Activated T-cell treated with anti-CD3 and anti-CD28 coated beads for 1 hour (primary cell): ENCODE measurements at places on chromosomes 2 and 18.

GRCh38 chr2:227597998-227598397 is 695 bp upstream of the SCYGR2 start:
- no peak for DNase-seq

DNA sequence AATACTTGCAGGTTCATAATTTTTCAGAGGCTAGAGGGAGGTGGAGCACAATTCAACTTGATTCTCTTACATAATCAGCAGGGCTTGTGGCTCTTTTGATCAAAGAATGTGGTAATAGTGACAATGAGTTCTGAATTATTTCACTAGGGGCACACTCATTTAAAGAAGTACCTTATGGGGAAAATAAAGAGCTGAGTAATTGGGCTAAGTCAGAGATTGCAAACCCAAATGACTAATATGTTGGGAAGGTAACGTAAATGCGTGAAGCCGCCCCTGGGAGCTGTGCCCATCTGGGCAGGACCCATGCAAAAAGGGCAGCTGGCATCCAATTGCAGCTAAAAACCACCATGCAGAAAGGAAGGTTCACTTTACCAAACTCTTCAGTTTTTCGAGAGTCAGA is 35.3 kb downstream of the NCKAP5 start:
- no peak for DNase-seq

DNA sequence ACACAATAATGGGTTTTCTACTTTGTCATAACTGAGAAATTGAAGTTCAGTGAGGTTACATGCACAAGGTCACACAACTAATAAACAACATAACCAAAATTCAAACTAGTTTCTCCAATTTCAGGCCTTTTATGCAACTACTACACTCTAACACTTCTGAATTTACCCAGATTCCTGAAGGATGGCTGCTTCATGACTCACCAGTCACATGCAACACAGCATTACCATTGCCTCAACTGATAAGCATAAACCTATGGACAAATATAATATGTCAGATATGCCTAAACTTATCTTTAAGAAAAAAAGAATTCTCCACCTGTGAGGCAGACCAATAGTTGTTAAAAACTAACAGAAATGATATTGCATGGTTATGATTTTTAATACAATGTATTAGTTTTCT is 586.5 kb upstream of the SLC8A1 start:
- no peak for DNase-seq

DNA sequence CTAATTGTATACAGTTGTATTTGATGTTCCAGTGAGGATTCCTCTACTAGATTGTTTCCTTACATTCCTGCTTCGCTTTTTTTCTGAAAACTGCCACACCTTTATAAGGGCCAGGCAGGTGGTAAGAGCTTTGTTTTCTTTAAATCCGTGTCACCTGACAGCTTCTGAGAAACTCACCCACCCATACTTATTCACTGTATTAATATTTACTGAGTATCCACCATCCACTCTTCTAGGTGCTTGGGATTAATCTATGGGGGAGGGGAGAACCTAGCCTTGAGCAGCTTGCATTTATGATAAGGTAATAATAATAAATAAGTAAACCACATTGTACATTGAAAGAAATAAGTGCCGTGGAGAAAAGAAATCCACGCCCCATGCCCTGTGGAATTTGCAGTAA is 174.7 kb upstream of the AGAP1 start:
- no peak for DNase-seq

- DNase-seq: peak; percentile 64
These were observed 64.9 kb downstream of the DNMT3A start for GRCh38 chr2:25276569-25277465.

- DNase-seq: no peak
These were observed 9.5 kb downstream of the SDC1 start for GRCh38 chr2:20215183-20216040.

DNA sequence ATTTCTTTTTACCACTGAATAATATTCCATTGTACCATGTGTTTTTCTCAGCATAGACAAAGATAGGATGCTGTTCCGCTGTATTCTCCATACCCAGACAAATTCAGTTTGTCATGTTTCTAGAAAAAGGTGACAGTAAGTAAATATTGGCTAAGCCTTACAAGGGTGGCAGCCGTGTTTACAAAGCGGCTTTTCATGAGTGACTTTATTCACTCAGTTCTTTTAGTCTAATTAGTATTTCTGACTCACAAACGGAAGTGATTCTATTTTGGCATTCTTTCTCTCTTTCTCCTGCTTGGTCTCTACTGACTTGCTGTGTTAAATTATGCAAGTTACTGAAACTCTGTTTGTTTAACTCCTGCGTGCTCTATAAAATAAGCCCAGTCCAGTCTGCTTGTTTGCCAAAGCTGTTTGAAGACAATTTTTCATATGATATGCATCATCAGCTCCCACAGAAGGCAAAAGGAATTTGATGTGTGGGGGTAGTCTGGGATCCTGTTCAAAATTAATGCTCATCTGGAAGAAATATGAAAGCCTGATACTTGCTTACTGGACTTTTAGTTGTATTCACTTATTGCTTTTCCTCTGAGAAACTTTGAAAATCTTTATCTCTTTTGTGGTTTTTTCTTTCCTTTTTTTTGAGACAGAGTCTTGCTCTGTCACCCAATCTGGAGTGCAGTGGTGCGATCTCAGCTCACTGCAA is 2.3 kb upstream of the PLEKHH2 start:
- DNase-seq: no peak

DNA sequence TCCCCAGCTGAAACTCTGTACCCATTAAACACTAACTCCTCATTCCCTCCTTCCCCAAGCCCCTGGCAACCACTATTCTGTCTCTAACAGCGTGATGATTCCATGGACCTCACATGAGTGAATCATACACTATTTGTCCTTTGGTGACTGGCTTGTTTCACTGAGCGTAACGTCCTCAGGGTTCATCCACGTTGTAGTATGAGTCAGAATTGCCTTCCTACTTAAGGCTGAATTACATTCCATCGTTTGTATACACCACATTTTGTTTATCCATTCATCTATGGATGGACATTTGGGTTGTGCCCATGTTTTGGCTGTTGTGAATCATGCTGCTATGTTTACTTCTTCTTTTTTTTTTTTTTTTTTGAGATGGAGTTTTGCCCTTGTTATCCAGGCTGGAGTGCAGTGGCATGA is 19.6 kb upstream of the CABLES1 start:
- no peak for DNase-seq

DNA sequence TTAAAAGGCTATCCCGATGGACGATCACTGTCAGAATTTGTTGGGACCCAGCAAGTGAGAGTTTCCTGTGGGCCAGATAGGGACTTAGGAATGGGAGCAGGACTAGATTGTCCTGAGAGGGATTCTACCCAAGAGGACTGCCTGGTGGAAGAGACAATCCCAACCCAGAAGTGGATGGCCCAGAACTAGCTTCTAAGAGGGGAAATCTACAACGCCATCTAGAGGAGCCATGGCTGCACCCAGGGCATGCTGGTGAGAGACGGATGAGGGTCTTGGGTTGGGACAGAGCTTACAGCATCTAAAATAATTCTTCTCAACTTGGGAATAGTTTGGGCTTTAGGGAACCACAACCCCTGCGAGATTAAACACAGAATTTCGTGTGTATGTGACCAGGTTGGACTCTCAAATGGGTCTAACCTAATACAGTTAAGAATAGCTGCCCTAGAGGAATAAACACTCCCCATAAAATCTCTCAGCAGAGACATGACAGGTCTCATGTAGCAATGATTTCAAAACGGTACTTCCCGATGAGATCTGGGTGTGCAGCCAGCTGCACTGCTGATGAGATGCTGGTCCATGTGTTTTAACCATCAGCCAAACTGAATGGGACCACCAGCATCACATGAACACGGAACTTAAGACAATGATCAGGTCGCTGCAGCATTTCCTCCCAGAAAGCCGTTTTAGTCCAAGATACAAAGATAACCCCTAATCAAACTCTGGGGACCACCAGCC is 50.8 kb downstream of the CCBE1 start:
- DNase-seq: no peak

- DNase-seq: no peak
These were observed 41.8 kb downstream of the KCTD18 start for GRCh38 chr2:200467806-200468681.
